Activated gamma-delta T cell treated with anti-CD3 and anti-CD28 coated beads, Interleukin-2, amount 50 U/mL, for 16 hours (primary cell): ENCODE measurements at places on chromosomes 5 and 9.

- no peak for DNase-seq
These were observed 10.3 kb downstream of the CNOT8 start for GRCh38 chr5:154868702-154869101.

GRCh38 chr5:159091596-159092331 lies 8.0 kb downstream of the EBF1 start:
- DNase-seq, result no peak

- no peak for DNase-seq
These were observed 538 bp downstream of the PRRT1B start for GRCh38 chr9:131545786-131546335.

- DNase-seq, result no peak
These were observed 188.4 kb downstream of the IRX2 start for GRCh38 chr5:2563046-2563445.

- no peak for DNase-seq
These were observed 98.8 kb downstream of the GCNT1 start for GRCh38 chr9:76557674-76558225.

DNA sequence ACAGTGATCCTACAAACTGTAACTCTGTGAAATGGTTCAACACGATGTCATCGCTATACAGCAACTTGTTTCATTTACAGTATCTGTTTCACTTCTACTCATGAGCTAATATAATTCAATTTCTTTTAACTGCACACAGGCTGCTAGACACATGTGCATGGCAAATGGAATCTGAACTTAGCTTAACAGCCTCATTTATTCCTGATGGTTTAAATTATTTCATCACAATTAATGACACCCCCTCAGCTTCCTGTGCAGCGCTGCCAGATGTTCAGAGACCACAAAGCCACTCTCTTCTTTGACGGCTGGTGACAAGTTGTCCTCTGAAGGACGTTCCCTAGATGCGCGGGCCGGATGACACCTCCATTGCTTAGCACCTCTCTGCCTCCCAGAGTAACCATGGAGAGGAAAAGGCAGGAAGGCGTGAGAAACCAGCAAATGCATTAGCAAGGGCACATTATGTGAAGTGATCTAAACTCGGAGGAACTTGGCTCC lies 191.1 kb downstream of the BNC2 start:
- no peak for DNase-seq

DNA sequence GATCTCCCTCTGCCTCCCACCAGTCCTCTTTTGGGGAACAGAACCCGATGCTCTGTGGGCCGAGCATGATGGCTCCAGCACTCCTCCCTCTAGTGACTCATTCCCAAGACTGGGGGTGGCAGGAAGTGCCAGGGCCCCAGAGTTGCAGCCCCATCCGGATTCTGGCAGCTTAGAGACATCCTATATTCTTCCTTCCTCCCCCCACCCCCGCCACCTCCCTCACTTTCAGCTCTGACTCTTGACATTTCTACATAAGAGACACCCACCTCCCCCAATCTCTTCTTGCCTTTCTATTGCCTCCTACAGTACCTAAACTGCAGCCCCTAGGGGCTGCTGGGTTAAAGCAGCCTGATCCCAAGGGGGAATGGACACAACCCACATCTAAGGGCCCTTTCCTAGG lies 47.1 kb upstream of the MATR3 start:
- no peak for DNase-seq

- no peak for DNase-seq
These were observed 53.2 kb downstream of the ZNF474 start for GRCh38 chr5:122182491-122182921.

GRCh38 chr9:113350937-113351336 lies 1.6 kb downstream of the BSPRY start:
- DNase-seq, result no peak

- no peak for DNase-seq
These were observed 218.6 kb downstream of the PJA2 start for GRCh38 chr5:109191153-109191558.

DNA sequence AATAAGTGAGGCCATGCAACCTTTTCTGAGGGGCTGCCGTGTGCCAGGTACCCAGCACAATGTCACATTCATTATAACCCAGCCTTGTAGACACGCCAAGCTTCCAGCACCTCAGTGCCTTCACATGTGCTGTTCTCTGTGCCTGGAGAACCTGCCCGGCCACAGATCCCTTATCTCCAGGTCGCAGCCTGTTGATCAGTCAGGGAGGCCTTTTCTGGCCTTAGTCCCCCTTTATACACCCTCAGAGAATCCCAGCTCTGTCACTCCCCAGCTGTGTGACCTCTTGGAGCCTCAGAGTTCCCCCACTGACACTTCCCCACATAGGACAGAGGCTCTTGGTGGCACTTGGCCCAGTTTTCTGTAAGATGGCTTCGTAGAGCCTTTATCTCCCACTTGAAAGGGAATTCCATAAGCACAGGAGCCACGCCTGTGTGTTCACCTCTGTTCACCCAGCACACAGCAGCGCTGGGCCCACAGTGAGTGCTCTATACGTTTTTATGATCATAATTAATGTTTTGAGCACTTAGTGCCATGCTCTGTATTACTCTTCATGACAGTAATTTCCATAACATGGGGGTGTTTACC lies 38.7 kb downstream of the NEURL1B start:
- no peak for DNase-seq

DNA sequence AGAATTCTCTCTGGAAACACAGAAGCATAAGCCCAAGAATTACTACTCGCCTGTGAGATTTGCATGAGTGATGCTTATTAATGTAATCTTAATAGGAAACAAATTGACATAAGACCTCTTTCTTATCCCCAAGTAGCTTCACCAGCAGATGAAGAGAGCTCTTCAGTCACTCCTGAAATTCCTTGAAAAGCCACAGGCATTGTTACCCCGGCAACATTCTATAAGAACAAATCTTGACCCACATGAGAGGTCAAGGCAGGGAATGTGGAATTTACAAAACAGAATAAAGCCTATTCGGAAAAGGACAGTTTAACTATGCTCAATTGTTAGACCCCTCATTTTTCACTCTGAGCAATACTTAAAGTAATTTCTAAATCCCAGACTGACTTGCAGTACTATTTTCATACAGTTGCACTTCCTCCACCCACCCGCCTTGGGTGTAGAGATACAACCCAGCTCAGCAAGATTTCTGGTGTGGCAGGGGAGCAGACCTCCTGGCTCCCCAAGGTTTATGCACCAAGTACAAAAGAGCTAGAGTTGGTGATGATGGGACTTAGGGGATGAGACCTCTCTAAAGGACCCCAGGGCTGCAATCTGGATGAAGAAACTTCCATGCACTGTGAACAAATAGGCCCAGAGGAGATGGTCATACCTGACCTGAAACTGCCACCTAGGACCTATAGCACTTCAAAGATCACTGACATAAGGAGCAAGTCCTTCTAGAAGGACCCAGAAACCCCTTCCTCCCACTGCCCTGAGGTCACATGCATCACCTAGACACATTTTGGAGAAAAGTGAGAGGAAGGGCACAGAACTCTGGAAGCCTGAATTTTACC lies 242.1 kb downstream of the ZNF608 start:
- no peak for DNase-seq

- no peak for DNase-seq
These were observed 58.0 kb downstream of the GOLM1 start for GRCh38 chr9:86041311-86041741.

DNA sequence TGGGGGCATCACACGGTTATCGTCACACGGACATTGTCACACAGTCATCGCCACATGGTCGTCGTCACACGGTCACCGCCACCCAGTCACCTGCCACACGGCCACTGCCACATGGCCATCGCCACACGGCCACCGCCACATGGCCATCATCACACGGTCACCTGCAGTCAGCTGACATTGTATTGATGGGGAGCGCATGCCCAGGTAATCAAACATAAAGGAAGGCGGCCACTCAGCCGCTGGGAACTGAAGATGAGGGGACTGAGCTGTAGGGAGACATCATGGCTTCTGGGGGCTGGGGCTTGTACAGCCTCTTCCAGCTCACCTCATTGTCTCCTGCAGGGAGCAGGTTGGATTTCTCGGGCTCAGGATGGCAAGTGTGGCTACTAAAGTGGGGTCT lies 49.2 kb downstream of the MRPL36 start:
- DNase-seq, result no peak

DNA sequence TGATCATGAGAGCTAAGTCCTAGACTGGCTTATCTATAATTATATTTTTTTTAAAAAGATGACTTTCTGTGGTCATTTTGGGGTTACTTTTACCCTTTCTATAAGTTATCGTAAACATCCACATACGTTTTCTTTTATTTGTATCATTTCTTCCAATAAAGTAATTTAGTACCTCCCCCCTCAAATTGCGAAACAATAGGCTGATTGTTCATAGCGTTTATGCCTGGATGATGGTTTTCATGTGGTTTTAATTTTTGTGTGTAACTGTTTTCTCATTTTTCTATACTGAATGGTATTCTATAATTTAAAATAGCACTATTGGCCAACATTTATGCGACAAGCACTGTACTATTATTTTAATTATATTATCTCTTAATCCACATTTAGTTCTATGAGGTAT lies 44.5 kb downstream of the SMC5 start:
- no peak for DNase-seq

DNA sequence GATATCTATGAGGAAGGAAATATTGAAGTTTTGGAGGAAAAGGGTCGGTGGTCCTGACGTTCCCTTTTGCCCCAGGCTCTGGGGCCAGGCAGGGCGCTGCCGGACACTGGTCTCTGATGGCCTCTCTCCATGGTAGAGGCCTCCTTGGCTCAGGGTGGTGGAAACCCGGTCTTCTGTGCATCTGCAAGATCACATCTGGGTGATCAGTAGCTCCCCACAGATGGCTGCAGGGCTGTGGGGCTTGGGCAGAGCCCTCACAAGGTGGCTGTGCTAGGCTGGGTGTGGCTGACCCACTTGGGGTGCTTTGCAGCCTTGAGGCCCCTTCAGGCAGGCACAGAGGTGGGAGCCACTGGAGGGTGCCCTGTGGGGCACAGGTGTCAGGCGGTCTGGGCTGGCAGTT lies 53.9 kb upstream of the RNU6ATAC start:
- DNase-seq, result no peak
